ENCODE measurements at places on chromosomes 3 and 15.

GRCh38 chr3:123621186-123621849 is 36.5 kb upstream of the HACD2 start:
- DNase-seq = no peak

- no peak for DNase-seq
Measured at GRCh38 chr3:99644746-99645145, 6.4 kb downstream of the COL8A1 start.

- DNase-seq = no peak
Measured at GRCh38 chr15:68537097-68537496, 41.7 kb upstream of the CORO2B start.

DNA sequence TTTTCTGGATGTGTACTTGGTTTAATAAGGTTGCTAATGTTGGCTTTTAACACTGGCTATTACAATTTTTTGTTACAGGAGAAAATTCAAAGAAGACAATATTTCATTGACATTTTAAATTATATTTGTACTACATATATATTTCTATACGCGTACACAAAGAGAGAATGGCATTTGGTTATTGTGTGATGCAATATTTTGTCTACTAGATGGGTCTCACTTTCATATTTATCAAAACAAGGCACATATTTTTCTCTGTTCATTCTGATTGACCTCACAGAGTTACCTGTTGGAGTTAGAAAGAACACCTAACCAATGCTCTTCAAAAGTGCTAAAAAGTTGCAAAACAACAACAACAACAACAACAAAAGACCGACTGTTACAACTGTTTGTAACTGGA is 50.2 kb upstream of the VGLL3 start:
- no peak for DNase-seq

DNA sequence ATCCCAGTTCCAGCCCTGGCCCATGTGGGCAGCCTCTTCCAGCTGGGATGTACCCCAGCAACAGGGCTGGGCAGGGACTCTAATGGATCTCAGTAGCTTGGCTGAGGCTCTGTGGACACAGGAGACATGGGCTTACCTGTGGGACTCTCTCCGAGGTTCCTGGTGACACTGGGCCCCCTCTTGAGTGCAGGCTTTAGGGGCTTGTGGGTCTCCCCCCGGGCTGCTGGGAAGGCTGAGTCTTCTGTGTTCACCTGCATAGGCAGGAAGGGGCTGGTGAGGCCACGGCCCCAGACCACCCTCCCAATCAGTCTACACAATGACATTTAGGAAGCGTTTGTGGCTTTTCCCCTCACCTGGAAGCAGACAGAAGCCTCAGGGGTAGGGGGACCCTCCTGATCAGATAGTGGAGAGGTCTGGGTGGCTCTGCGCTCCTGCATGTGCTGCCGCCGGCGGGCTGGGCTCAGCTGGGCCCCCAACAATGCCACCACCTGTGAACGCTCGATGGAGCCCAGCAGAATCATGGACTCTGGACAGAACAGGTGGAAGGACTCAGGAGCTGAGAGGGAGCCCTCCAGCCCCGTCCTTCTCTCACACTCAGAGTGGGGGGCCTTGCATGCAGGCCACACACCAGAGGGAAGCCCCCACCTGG is 8.4 kb downstream of the CLCN2 start:
- DNase-seq = no peak

GRCh38 chr3:18445401-18446148 is 20.4 kb upstream of the SATB1 start:
- DNase-seq = no peak

DNA sequence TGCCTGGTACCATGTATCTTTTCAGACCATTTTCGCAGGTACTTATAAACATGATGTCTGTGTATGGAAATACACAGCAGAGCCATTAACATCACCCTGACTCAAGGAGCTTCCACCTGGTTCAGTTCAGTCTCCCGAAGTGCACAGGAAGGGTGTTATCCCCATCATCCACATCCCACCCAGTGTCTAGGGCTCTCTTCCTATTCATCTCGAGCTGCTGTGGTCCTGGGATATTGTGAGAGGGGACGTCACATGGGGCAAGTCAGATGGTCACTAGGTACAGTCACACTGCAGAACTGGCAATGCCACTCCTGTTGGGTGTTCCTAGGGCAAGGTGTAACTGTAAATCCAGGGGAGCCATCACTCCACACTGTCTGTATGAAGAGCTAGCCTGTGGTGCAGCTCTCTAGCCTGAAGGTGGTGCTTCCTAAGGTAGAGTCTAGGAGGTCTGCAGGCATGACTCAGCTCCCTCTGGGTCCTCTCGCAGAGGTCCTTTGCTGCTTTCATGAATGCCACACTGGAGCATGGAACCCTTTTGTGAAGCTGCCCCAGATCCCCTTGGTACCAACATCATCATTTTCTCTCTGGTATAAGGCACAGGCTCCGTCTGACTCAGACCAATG is 13.9 kb downstream of the ISLR2 start:
- DNase-seq = no peak

- DNase-seq = no peak
Measured at GRCh38 chr3:181457756-181458155, 254.0 kb upstream of the SOX2 start.

- no peak for DNase-seq
Measured at GRCh38 chr15:68644996-68645395, 66.2 kb downstream of the CORO2B start.

DNA sequence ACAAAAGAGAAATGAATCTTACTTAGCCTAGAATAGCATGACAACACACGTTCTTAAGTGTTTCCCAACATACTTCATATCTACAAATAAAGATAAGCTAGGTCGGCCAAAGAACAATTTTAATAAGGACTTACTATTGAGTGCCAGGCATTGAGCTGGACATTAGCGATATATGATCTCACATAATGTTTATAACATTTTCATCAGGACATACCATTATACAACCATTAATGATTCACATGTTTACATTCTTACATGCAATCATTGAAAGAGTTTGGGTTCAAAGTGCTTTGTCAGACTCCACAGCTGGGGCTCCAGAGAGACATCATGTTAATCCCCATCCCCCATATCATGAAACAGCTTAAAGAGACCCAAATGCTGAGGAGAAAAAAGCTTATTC is 189.0 kb downstream of the STT3B start:
- no peak for DNase-seq

DNA sequence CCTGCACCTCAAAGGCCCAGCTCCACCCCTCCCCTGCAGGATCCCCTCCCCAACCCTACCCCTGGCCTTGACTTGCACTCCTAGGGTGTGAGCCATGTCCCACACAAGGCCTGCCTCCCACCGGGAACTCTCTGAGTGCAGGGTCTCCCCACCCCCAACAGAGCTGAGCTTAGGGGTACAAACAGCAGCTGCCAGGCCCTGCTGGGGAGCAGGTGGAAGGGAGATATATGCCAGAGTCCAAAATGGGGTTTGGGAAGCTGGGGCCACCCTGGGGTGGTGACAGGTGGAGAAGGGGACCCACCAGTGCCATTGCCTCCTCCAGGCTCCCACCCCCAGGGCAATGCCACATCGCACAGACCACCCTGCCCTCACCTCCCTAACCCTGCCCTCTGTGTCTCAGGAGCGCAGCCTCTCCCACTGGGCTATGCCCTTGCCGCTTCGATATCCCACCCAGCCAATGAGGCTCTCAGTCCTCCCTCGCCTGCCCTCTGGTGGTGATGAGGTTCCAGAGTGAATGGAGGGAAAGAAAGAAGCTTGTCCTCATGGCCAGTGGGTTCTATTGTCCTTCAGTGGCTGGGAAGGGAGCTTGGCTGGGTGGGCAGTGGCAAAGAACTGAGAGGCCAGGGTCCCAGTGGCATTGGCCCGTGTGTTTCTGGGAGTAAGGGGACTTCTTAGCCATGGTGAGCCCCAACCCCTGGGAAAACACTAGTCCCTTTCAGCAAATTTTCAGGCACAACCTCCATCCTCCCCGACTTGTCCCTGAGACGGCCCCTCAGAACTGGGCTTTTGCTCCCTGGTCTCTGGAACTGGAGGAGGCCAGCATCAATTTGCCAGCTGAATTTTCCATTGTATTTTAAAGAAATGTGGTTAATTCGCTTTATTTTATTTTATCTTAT is 46.8 kb downstream of the CYP11A1 start:
- no peak for DNase-seq

GRCh38 chr15:92485441-92485840 is 91.8 kb downstream of the ST8SIA2 start:
- DNase-seq = no peak

DNA sequence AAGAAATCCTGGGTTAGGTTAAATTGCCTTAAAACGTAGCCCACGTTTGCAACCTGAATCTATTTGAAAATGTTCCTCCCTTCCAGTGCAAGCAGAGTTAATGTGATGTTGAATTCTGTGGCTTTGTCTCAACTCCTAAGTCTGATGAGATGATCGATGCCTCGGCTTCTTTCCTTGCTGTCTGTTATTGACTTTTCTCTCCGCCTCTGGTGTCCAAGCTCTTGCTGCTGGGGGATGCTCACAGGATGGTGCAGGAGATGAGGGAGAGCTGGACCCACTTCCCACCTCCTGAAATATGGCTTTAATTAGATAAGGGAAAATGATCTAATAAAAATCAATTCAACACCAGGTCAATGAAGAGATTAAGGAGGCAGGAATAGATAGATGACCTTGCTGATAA is 407.9 kb upstream of the RGMA start:
- no peak for DNase-seq

GRCh38 chr3:174482541-174482940 is 376.6 kb upstream of the NAALADL2 start:
- no peak for DNase-seq

GRCh38 chr3:107945417-107946094 is 145.3 kb downstream of the CD47 start:
- DNase-seq = no peak

DNA sequence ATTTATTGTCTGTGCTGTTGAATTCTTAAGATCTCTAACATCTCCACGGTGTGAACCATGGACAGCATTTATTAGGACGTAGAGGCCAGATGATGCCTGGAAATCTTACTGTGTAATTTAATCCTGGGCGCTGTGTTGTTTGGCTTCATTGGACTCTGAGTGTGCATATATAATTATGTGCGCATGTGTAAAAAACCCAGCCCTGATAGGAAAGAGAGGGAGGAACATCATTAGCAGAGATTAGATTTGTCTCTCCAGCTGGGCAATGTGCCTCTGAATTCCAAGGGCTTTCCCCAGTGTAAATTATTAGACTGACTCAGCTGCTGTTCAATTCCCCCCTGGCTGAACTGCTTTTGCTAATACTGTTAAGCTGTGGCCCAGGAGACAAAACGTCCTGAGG is 39.6 kb downstream of the MAP3K13 start:
- no peak for DNase-seq

DNA sequence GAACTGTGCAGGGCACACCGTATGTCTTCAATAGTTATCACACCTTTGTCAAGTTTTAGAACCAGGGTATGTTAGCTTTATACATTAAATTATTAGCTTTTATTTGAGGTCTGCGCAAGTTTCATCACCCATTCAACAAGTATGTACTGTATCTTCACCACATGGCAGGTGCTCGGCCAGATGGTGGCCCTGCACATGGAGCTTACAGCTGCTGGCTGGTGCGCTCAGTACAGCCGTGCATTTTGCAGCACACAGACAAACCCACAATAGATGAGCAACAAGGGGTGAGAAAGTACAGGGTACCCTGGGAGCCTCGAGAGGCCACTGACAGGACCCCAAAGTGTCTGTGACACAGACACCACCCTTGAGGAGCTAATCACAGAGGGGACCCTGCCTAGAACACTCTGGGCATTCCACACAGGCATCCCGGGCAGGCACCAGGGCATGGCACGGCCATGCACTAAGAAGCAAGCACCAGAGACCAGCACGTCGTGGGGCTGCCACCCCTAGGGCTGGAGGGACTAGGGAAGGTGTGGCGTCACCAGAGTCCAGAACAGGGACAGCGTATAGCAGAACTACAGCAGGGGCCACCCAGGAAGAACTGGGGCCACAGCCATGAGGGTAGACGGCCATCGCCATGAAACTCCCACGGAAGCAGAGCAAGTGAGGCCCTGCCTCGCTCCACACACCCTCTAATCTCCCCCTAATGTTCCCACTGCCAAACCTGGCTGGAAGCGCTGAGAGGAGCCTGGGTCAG is 27.4 kb downstream of the ZXDC start:
- no peak for DNase-seq

- DNase-seq = no peak
Measured at GRCh38 chr3:1495466-1495865, 402.6 kb downstream of the CNTN6 start.

DNA sequence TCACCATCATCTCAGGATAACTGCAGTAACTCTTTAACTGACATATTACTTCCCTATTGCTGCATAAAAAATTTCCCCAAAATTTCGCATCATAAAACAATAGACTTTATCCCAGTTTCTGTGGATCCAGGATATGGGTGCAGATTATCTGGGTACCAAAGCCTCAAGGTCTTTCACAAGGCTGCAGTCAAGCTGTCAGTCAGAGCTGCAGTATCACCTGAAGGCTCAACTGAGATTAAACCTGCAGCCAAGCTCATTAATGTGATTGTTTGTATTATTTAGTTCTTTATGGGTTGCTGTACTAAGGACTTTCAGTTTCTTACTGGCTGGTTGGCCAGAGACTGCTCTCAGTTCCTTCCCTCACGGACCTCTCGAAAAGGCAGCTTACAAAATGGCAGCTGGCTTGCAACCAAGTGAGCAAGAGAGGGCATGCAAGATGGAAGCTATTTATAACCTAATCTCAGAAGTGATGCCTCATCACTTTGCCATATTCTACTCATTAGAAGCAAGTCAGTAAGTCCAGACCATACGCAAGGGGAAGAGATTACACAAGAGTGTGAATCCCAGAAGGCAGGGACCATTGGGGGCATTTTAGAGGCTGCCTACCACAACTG is 54.9 kb downstream of the DCUN1D1 start:
- no peak for DNase-seq
